ENCODE measurements at places on chromosomes 1 and 21.

DNA sequence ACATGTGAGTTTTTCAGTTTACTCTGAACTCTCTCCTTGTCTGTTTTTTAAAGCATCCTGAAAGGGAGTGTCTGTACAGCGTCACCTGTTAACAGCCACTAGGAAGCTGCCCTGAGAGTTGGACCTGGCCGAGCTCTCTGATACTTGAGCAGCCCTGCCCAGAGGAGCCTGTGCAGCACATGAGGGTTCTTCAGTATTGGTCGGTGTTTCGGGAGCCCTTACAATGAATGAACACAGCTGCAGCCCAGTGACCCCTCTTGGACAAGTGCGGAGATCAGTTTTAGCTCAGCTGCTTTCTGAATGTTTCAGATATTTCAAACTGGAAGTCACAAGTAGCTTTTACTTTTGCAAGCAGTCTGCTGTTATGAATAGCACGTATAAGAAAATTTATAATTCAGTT lies 39.2 kb downstream of the ADARB1 start:
- DNase-seq: no peak

DNA sequence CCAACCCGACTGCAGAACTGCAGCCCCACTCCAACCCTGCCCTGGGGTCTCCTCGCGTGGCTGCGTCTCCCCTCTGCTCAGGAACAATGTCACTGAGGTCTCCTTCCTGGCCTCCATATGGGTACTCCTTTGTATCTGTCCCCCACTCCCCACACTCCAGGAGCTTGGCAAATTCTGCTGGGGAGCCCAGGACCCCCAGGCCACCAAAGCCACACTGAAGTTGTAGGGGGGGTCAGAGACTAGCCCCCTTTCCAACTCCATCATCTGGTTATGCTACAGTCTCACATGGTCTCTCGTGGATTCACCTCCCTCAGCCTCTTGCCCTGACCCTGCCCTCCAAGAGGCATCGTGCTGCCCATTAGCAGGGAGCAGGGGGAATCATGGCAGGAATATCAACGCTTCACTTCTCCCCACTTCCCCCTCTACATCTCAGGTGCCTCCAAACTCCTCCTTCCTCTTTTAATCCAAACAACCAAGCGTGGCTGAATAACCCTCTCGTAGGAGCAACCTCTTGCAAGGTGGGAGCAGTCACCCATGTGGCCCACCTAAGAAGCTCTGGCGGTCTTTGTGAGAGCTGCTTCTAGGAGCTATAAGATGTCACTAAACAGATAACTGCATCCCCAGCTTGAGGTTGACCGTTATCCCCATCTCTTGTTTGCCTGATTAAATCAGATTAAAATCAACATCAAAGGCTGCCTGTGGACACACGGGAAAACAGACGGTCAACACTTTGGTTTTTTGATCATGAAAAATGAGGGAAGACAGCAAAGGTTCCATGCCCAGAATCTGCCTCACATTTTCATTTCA lies 86.4 kb downstream of the MIS18A start:
- no peak for DNase-seq

- no peak for DNase-seq
Observed at GRCh38 chr21:43930074-43930847, 65.2 kb downstream of the AGPAT3 start.

DNA sequence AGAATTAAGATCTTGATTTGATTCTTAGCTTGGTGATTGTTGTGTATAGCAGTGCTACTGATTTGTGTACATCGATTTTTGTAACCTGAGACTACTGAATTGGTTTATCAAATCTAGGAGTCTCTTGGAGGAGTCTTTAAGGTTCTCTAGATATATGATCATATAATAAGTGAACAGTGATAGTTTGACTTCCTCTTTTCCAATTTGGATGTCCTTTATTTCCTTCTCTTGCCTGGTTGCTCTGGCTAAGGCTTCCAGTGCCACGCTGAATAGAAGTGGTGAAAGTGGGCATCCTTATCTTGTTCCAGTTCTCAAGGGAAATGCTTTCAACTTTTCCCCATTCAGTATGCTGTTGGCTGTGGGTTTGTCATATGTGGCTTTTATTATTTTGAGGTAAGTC lies 61.5 kb upstream of the LYST start:
- DNase-seq: no peak

DNA sequence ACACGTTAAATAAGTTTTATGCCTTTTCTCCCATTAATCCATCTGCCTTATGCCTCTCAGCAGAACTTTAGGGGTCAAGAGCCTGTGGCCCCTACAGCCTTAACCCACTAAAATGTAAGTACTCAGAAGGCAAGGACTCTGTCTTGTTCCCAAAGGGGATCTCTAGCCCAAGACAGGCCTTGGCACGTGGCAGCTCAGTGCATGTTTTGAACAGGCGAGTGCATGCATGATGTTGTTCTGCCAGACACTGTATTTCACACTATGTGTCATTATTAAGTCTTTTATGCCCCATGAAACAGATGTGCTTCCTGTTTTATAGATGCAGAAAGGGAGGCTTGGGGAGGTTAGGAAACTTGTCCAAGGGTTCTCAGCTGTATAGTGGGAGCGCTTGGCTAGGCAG lies 102.8 kb downstream of the ETS2 start:
- DNase-seq: no peak

DNA sequence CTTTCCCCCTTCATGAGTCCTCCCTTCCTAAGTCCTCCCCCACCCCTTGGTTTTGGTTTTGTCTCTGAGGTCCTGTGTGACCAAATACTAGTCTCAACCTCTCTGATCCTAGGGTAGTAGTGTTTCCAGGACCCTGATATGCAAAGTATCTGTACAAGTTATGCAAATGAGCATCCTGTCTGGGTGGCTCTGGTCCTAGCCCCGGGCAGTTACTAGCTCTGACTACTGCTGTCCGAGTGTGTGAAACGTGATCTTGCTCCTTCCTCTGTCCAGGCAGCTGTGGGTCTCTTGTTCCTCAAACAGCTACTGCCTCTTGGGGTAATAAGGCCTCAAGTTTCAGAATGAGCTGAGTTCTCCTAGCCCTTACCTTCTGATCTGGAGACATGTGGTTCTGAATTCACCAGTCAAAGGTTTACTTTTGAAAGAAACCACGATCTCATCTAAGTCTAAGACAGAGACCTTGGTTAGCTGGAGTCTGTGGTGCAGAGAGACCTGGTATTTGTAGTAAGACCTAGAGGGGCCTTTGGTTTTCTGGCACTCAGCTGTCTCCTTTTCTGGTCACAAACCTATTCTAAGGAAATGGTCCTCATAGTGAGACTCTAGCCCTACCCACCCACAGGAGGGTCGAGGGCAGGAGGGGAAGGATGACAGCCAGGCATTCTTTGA lies 31.0 kb upstream of the IL19 start:
- no peak for DNase-seq

GRCh38 chr1:234111458-234112142 lies 207.1 kb downstream of the SLC35F3 start:
- DNase-seq: peak; percentile 51
